B cell (primary cell): ENCODE measurements at places on chromosomes 2 and 18. TPM values are rescaled to one million over a fixed set of nuclear protein-coding genes. Genes with fewer than 3 reads are reported as not detected.

DNA sequence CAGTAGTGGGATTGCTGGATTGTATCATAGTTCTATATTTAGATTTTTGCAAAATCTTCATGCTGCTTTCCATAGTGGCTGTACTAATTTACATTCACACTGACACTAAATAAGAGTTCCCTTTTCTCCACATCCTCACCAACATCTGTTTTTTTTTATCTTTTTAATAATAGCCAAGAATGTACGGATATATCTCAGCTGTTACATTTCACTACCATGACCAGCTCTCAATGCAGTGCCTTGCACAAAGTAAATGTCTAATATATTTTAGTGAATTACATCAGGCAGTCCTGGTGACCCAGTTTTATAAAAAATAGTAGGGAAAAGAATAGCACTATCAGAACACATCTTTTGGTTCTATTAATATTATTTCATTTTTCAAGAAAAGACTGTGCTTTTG, 161.8 kb downstream of the LNPK start:
- no peaks in the 10 kb centered on the region for H3K27me3 ChIP-seq
- no peaks in the 10 kb centered on the region for H3K36me3 ChIP-seq
- DNase-seq = no peak
- H3K4me3 ChIP-seq = no peak overlapping the region
- no peaks in the 10 kb centered on the region for H3K4me1 ChIP-seq

The CRACDL gene
- 0.07 and 0.25 TPM in 2 replicates for total RNA-seq

The DQX1 gene
- 0.57 and 0.87 TPM in 2 replicates for total RNA-seq

The IGFBP2 gene
- not detected in 2 replicates for total RNA-seq

- no peaks in the 10 kb centered on the region for H3K27me3 ChIP-seq
- no peaks in the 10 kb centered on the region for H3K36me3 ChIP-seq
- H3K4me1 ChIP-seq = no peaks in the 10 kb centered on the region
- H3K4me3 ChIP-seq = no peak overlapping the region
Observed at GRCh38 chr2:57869758-57870344, 176.8 kb upstream of the VRK2 start.
